ENCODE measurements at places on chromosomes 2 and 18.

DNA sequence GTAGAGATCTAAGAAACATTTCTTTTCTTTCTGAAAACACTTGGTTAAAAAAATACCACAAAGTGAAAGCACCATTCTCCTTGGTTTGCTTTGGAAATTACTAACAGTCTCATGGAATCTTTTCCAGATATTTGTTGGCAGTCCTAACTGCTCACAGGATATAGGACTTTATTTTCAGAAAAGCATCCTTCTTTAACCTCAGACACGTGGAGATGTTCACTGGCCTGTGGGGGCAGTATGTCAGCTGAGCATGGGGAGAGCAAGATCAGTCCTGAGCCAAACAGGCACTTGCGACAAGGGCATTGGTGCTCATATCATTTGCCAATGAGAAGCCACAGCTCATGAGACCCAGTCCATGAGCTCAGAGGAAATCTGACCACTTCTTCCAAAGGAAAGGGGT is 371.9 kb downstream of the NBAS start:
- no peak for DNase-seq

DNA sequence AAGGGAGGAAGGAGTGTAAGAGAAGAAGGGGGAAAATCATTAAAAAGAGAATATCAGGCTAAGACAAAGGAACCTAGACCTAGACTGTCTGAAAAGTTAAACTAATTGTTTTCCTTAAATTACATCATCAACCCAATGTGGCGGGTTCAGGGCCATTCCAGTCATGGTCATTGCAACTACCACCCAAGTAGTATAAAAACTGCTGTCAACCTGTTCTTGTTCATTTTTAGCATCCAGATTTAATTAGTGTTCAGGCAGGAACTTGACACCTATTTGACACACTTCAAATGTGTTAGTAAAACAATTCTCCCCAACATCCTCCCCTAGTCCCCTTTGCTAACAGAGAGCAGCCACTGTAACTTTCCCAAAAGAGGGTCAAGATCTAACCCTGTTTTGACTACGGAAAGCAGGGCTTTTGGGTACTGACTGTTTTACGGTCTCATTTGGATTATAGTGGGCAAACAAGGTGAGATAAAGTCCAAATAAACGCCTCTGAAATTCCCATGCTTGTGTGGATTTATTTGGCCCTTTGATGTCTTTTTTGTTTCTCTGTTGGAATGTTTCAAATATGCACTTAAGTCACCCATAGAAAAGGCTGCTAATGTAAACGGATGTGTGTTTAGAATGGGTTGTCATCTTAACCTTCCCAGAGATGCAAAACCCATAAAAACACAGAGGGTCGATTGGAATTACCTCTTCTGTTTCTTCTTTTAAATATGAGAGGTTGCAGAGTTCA is 19.3 kb upstream of the TANC1 start:
- no peak for DNase-seq

DNA sequence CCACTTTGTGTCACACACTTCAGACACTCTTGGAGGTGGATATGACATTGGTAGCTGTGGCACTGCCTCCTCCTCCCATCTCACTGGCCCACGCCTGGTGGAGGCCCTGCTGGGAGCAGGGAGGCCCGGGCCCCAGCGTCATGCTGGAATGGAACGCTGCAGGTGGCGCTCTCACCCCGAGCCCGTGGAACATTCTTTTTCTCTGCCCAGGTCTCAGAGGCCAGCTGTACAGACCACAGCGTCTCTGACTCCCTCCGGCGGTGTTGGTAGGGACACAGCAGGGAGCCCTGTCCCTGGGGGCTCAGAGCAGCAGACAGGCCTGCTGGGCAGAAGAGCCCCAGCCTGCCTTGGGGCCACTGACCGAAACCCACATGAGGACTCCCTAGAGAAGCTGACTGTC is 218.1 kb downstream of the TWIST2 start:
- DNase-seq: no peak

DNA sequence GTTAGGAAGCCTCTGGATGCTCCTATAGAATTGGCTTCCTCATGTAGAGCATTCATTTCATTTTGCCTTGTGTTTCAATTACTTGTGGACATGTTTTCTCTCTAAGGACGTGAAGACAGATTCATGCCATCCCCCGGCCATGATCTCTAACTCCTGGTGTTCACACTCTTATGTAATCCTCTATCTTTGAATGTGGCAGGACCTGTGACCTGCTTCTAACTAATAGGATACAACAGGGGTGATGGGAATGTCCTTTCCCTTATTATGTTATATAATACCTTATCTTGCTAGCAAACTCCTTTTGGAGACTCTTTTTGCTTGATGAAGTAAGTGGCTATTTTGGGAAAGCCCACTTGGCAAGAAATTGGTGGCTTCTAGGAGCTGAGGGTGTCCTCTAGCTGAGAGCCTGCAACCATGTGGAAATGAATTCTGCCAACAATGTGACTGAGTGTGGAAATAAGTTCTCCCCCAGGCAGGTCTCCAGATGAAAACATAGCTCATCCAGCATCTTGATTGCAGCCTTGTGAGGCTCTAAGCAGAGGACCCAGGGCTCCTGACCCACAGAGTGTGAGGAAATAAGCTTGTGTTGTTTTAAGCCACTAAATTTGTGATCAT is 13.8 kb downstream of the DPYSL5 start:
- DNase-seq: no peak

DNA sequence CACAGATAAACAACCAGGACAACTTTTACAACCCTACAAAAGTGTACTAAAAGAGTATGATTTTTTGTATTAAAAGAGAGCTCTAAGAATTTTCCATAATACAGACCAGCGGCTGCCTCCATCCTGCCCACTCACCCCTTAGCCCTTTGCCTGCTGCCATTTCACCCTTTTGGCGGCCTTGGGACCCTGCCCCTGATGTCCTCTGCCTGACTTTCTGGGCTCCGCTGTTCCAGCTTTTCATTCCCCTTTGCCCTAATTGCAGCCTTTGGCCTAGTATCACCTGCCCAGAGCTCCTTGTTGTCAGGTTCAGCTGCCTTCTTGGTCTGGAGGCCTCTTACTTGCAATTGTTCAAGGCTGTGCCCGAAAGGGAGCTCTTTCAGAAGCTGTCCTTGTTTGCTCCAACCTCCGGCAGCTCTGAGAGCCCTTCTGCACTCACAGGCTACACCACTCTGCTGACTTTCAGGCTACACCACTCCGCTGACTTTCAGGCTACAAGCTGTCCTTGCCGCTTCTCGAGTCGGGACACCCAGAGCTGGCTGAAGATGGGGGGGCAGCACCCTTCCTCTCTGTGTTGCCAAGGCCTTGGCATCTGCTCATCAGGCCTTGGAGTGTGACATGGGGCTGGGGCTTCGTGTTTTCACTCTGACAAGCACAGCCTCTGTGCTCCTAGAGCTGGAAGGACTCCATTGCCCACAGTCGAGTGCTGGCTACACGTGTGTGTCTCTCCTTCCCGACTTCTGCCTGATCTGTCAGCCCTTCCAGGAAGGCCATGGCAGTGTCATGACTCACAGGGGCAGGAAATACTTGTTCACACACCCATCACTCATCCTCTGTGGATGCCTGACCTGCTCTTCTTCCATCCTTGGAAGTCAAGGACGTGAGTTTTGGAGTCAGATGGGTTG is 43.1 kb upstream of the HDAC4 start:
- no peak for DNase-seq

DNA sequence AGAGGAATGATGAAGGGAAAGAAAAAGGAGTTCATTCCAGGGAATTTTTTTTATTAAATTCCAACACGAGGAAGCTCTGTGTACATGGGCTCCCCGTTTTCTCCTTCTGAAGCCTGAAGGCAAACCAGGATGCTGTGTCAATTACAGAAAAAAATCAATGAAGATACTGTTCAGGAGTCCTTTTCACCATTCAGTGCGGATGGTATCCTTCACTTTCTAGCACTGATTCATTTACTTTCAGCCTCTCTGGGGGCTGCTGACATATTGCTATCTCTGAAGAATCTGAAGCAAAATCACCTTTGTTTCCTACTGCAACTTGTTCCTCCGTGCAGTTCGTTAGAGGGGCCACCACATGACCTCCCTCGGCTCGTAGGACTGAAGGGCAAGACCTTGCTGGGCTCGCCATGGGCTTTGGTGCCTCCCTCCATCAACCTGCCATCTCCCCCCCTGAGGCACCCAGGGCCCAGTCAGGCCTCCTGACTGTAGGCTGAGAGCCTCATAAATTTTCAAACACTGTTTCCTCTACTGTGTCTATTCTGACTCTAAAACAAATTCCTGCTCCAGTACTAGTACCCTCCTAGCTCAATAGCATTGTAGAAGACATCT is 25.5 kb upstream of the ST8SIA3 start:
- DNase-seq: no peak

- DNase-seq: no peak
Measured at GRCh38 chr2:162220368-162220767, 22.9 kb downstream of the FAP start.

DNA sequence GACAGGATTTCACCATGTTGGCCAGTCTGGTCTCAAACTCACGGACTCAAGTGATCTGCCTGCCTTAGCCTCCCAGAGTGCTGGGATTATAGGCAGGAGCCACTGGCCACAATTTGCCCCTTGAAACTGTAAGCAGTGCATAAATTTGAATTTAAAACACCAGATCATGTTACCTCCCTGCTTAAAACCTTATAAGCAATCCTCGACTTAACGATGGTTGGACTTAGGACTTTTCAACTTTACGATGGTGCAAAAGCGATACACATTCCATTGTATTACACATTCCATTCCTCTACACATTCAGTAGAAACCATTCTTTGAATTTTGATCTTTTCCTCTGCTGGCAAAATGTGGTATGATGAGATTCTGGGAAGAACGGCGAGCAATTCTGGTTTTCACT is 23.2 kb upstream of the EFR3B start:
- DNase-seq: no peak

DNA sequence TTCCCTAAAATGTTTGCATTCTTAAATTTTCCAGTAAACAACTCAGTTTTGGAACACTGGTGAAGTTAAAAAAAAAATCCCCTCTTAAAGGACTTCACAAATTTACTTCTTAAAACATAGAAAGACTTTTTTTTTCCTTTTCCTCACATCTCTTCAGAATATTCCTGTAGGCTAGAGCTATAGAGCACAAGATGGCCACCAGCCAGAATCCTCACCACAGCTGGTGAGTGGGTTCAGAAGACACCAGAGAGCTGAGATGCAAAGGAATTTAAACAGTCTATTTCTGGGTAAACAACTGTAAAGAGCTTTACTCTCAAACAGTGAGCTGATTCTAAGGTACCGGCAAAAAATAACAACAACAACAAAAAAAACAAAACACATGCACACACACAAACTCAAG is 252.8 kb downstream of the LRP1B start:
- DNase-seq: no peak

- no peak for DNase-seq
Measured at GRCh38 chr2:48145845-48146452, 239.7 kb upstream of the FBXO11 start.

DNA sequence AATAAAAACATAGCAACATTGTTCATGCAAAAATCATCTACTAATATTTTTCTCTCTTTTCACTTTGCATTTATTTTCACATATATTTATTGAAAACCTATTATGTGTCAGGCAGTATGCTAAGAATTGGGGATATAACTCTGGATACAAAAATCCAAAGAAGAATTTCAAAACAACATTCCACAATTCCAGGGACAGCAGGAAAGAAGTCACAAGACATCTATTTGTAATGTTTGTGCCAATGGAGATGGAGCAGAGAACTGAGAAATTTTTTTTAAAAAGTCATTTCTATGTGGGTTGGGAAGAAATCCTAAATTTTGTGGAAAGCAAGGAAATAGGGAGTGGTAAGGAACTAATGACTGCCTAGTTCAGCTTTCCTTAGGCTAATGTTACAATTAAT is 128.6 kb upstream of the TLK1 start:
- DNase-seq: no peak

DNA sequence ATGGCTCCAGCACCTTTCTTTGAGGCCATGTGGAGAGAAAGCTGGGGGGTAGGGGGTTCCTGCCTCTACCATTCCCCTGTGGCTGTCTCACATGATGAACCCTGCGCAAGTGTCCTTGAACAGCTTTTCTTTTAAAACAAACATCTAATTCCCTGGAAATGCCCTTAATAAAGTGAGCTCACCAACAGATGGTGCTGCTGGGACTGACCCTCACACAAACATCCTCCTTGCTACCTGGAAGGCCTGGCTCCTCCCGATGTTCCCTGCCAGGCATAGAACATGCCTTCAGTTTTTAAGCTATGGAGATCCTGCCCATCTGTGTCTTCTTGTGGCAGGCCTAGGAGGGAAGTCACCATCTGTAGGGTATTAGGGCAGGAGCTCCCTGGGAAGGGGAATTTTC is 60.7 kb upstream of the GATA6 start:
- DNase-seq: no peak

GRCh38 chr18:74862094-74862493 is 264.4 kb downstream of the ZNF407 start:
- DNase-seq: no peak

DNA sequence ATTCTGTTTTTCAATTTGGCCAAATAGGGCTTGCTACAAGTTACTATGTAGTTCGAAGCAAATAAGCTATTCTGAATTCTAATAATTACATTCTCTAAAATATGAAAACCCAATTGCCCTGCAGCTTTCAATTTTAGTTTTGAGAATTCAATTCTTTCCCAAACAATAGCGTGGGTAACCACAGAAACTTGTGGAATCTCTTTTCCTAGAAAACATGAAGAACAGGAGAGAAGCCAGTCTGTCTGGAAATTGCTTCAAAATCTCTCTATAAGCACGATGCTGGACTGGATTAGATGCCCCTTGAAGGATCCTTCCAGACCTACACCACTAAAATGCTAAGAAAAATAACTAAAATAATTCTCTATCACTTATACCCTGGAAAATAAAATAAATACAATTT is 115.0 kb downstream of the THADA start:
- DNase-seq: no peak

GRCh38 chr18:69584429-69584828 is 183.7 kb downstream of the DOK6 start:
- DNase-seq: no peak

DNA sequence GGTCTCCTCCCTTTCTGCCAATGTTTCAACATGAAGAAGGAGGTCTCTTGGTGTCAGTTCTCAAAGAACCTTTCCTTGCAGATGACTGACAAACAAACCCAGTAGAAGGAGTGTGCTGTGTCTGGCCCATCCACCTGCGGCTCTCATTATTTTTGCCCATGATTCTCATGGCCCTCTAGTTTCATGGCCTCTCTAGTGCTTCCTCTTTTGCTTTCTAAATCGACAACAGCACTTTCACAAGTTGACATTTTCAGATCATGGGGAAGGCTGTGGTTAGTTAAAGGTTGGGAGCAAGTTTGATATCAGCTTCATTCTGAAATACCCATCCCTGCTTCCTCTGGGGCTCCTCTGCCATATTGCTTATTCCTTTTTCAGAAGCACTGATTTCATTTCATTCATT is 805.2 kb downstream of the SLC4A3 start:
- no peak for DNase-seq

- no peak for DNase-seq
Measured at GRCh38 chr2:185242462-185242861, 496.1 kb upstream of the FSIP2 start.

GRCh38 chr2:239307921-239308613 is 92.8 kb downstream of the HDAC4 start:
- no peak for DNase-seq

- DNase-seq: no peak
Measured at GRCh38 chr18:7775128-7775527, 208.0 kb downstream of the PTPRM start.

- no peak for DNase-seq
Measured at GRCh38 chr2:105890856-105891255, 146.1 kb downstream of the NCK2 start.

GRCh38 chr2:186637497-186637800 is 47.6 kb downstream of the ITGAV start:
- no peak for DNase-seq

- DNase-seq: no peak
Measured at GRCh38 chr2:134348239-134348638, 94.4 kb downstream of the MGAT5 start.

Measured in cortex of kidney (tissue), 1 donor.